H7 (cell line): ENCODE measurements at places on chromosomes 11 and 22. TPM values are rescaled to one million over a fixed set of nuclear protein-coding genes. Genes with fewer than 3 reads are reported as not detected.

KRTAP5-2 gene
- not detected in 2 replicates for total RNA-seq

MOV10L1 gene
- not detected in 2 replicates for total RNA-seq

KCNJ5 gene
- total RNA-seq: 0.04 and 0.35 TPM in 2 replicates

GAL gene
- total RNA-seq: 192 and 226 TPM in 2 replicates

SCARF2 gene
- total RNA-seq: 11.5 and 15.0 TPM in 2 replicates

ROBO3 gene
- total RNA-seq: 26.1 and 31.0 TPM in 2 replicates

SYCE3 gene
- total RNA-seq: not detected in 2 replicates

HNRNPUL2 gene
- total RNA-seq: 7.3 and 10.1 TPM in 2 replicates

SCN3B gene
- 0.14 and 0.18 TPM in 2 replicates for total RNA-seq

MMP13 gene
- not detected in 2 replicates for total RNA-seq

OR10A2 gene
- total RNA-seq: not detected in 2 replicates

TNNT3 gene
- total RNA-seq: not detected in 2 replicates

FXYD6 gene
- total RNA-seq: 17.8 and 32.8 TPM in 2 replicates
